H7 (cell line): ENCODE measurements at places on chromosomes 6 and 20. TPM values are rescaled to one million over a fixed set of nuclear protein-coding genes. Genes with fewer than 3 reads are reported as not detected.

TXLNB gene
- not detected in 2 replicates for total RNA-seq

DNA sequence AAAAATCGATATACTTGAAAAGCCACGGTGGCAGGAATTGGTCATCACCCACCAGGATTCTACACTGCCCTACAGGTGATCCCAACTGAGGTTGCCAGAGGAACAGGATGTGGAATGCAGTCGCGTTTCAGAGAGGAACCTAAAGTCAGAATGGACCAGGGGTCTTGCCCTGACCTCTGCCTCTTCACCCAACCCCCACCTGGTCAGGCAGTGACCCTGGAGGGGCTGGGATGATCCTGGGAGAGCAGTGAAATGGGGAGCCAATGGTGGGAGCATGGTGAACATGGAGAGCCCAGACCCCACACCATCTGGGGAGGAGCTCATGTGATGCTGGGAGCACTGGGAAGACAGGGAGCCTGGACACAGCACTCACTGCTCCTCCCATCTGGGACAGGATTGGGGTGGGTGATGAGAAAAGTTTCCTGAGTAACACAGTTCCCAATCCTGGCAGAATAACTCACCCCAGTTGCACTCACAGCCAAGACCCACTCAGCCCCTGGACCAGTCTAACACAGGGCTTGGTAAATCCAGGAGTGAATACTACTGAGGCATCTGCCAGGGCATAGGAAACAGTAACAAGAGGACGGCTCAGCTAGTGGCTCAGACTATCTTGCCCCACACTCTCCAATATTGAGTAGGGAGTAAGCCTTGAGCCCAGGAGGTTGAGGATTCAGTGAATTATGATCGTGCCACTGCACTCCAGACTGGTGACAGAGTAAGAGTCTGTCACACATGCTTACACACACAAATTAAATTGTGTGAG, 1.7 kb upstream of the ULBP2 start:
- no peak for DNase-seq

GRCh38 chr20:50820515-50821256, 25.8 kb downstream of the BCAS4 start:
- DNase-seq, result no peak

RNF217 gene
- 2.9 and 7.1 TPM in 2 replicates for total RNA-seq

DNA sequence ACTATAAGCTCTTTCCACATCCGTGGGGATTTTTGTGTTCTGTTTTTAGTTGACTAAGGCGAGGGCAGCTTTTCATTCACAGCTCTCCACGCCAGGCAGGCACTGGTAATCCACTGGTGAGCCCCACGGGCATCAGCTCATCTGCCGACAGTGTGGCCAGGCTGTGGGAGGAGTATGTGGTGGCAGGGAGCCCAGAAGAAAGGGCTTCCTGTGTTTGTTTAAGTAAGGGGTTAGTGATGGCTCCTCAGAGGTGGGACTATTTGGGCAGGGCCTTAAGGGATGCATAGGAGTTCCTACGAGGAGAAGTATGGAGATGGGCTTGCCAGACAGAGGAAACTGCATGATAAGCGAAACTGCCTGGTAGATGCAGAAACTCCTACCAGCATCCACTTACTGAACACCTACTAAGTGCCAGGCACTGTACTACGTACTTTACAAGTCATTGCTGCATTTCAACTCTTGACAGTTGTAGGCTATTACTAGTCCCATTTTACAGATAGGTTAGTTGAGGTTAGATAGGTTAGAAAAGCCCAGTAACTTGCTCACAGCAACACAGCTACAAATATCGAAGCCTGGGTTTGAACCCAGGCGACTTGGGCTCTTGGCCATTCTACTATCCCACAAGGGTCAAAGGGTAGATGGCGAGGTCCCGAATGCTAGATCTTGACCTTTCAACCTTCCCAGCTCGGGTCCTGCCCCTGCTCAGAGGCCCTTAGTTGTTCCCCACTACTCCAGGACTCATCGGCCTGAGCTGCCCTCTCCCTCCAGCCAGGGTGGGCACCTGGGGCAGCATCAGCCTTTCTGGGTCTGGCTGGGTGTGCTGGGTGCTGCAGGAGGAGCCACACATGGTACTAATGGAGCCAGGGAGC, 55.1 kb downstream of the CEBPB start:
- DNase-seq, result no peak

DNA sequence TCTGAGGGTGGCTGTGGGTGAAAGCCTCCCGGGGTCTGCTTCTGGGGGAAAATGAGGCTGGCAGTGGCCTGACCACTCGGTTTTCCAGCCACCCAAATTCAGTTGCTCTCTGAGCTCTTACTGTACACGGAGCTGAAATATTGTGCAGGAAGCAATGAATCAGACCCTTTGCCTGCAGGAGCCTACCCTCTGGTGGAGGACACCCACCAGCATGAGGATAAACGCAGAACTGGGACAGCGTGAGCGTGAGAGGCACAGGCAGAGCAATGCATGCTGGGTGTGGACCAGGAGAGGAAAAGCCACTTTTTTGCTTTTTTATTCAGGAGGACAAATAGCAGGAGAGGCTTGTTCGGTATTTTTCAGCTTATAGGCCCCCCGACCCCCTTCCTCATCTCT, 298.0 kb downstream of the QKI start:
- no peak for DNase-seq

DNA sequence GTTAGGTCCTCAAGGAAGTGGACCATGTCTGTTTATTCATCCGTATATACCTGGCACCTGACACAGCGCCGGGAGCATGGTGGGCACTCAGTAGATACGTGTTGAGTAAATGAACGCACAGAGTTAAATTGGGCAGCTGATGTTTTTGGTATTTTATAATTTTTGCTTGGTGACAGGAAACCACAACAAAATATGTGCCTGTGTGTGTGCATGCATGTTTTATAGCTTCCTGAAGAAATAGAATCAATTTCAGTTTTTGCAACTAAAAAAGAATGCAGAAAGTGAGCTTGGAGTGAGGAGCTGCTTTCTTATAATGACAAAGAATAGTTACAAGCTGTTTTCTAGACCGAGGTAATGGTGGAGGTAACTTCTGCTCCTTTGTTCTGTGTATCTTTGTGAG, 91.4 kb downstream of the PLCB4 start:
- no peak for DNase-seq

DNA sequence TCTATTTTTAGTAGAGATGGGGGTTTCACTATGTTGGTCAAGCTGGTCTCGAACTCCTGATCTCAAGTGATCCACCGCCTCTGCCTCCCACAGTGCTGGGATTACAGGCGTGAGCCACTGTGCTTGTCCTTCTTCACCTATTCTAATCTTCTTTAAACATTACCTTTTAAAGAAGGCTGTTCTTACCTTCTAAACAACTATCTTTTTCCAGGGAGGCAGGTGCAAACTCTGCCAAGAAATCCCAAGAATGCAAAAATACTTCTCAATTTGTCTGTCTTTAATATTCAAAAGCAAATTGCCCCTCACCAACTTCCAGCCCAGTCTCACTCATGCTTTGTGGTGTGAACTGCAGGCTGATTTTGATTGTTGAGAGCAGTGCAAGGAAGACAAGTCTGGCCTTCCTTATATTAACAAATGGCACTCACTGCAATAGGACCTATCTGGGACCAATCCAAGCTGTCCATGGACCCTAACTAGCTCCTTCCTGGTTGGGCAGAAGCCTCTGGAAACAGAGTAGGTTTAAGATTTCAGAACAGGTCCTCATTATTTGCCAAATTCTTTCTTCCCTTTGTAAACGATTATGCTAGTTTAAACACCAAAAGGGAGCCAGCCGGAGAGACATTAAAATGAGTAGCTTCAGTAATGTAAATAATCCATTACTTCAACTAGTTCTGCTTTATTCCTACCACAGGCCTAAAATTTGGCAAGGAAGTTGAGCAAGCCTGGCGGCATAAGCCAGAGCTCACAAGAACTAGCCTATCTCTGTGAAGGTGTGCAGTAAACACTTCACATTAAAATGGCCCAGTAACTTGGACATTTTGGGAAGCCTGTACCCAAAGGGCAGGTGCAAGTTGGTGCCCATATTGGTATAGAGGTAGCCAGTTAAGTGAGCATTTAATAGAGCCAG, 1.6 kb downstream of the SCAND1 start:
- DNase-seq, result no peak

- DNase-seq, result no peak
These were observed 81.7 kb upstream of the AFDN start for GRCh38 chr6:167744681-167745669.
